ENCODE measurements at places on chromosomes 1 and 21.

- peak; percentile 18 for DNase-seq
Observed at GRCh38 chr1:48688102-48688760, 88.5 kb downstream of the BEND5 start.

GRCh38 chr1:89823679-89824292 lies 3.0 kb downstream of the LRRC8D start:
- DNase-seq: no peak

GRCh38 chr1:208343226-208343625 lies 99.0 kb upstream of the PLXNA2 start:
- no peak for DNase-seq

DNA sequence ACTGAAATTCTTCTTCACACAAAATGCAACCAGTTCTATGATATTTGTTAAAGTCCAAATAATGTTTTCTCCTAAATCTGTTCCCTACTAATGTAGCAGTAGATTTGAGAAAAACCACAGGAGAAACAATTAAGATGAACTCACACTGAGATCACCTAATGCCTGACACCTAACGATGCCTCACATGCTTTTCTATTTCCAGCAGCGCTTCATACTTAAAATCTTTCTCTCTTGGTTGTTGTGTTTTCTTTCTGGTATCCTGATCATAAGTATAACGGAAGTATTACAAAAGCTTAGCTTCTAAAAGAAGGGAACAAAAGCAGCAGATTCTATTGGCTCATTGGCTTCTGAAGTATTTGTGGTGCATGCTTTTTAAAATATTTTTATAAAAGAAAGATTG lies 267.2 kb upstream of the SGIP1 start:
- DNase-seq: no peak

GRCh38 chr1:112849425-112850033 lies 106.5 kb downstream of the SLC16A1 start:
- peak; percentile 50 for DNase-seq

DNA sequence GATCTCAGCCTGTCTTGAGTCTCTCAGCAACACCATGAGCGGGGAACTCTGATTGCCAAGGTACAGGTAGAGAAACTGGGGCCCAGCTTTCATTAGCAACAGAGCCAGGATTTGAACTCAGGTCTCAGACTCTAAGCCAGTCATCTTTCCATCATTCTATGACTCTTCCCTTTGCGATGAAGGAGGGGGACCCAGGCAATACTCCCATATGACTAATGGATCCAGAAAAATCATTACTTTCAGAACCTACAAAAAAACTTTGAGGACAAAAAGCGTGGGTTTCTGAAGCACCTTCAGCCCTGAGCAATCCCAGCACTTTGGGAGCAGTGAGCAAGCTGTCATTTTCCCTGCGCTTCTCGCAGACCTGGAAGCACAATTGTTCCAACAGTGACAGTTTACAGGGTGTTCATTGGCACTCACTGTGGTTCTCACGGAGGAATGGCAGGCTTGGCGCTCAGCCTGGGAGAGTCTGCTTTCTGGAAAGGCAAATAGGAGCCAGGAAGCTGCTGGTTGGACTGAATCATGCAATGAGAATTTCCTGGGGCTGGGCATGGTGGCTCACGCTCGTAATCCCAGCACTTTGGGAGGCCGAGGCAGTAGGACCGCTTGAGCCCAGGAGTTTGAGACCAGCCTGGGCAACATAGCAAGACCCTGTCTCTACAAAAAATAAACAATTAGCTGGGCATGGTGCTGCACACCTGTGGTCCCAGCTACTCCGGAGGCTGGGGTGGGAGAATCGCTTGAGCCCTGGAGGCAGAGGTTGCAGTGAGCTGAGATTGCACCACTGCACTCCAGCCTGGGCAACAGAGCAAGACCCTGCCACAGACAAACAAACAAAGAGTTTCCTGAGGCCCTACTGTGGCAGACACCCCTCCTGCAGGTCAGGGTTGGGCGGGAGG lies 40.1 kb downstream of the SLC2A7 start:
- no peak for DNase-seq

DNA sequence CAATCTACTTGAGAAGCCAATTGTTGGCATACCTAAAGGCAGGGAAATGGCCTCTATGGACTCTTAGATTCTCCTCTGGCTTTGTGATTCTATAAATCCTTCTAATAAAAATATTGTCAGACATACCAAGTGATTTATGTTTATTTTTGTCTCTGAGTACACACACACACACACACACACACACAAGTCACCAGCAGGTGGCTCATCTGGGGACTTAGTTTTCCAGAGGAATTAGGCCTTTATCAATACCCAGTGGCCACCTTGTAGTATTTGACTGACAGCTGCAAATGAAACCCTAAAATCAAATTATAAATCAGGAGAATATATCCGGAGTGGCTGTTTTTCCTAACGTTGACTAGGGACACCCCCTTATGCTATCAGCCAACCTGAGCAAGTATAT lies 258.5 kb downstream of the BRINP2 start:
- DNase-seq: no peak

GRCh38 chr1:35598895-35599294 lies 25.8 kb downstream of the TFAP2E start:
- no peak for DNase-seq

- DNase-seq: no peak
Observed at GRCh38 chr1:54250670-54251069, 50.7 kb downstream of the MRPL37 start.

DNA sequence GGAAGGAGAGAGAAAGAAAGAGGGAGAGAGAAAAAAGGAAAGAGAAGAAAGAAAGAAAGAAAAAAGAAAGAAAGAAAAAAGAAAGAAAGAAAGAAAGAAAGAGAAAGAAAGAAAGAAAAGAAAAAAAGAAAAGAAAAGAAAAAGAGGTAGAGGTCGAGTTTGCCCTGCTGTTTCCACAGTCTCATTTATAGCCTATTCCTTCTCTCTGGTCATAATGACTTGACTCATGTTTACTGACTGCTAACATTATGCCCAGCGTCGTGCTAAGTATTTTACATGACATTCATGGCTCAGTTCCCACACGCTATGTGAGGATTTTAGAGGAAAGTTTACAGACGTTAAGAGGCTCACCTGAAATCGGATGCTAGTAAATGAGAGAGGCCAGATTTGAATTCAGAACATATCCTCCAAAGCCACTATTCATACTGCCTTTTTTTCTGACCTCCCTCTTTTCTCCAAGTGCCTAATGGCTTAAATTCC lies 263.0 kb downstream of the TNR start:
- no peak for DNase-seq

DNA sequence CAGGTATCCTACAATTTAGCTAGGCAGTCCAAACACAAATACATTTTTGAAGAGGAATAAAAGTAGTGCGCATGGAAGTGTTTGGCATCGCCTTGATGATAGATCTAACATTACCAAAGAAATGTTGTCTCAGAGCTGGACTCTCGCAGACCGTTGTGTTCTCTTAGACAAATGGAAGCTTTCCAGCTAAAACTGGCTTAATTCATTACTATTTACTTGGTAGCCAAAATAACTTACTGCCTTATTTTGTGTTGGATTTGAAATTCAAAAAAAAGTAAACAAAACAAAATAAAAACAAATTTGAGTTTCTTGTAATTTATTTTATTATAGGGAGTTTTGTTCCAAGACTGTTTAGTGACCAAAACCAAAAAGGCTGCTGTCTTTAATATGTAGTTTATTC lies 51.6 kb downstream of the PDE4B start:
- DNase-seq: no peak

DNA sequence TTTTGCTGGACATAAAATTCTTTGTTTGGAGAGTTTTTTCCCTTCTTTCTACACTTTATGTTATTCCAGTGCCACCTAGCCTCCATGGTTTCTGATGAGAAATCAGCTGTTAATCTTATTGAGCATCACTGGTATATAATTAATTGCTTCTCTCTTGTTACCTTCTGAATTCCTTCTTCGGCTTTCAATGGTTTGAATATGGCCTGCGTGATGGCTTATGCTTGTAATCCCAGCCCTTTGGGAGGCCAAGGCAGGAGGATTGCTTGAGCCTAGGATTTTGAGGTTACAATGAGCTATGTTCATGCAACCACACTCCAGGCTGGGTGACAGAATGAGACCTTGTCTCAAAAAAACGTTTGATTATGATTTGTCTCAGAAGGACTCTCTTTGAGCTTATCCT lies 13.0 kb upstream of the CNIH4 start:
- DNase-seq: no peak

DNA sequence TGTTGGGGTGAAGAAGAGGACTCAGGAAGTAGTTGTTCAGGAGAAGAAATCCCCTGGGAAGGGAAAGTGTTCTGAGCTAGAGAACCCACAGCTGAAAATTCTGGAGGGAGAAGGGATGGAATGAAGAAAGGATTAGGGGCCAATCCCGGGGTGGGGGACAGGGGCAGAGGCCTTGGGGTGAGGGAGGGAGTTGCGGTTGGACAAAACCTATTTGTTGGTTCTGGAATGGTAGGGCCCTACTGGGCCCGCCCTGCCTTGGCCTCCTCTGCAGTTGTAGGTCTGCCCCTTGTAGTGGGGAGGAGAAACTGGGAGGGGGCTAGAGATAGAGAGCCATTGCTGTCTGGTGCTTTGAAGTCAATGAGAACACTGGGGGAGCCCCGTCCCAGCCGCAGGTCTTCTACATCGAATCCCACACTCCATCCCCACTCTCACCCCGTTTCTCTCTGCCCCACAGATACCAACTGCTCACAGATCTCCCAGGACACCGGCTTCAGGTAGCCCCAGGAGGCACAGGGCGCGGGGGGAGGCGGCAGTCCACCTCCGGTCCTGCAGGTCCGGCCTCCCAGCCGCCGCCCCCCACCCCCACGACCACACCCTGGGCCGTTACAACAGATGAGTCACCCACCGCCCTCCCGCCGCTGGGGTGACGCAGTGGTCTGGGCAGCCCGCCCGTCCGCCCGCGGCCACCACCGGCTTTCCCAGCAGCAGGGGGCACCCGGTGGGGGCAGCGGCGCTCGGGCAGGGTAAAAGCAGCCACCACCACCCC lies 1.1 kb downstream of the TAGLN2 start:
- no peak for DNase-seq

GRCh38 chr1:228450200-228450599 lies 33.5 kb upstream of the TRIM17 start:
- no peak for DNase-seq

GRCh38 chr1:189803364-189803763 lies 674.3 kb downstream of the BRINP3 start:
- no peak for DNase-seq

DNA sequence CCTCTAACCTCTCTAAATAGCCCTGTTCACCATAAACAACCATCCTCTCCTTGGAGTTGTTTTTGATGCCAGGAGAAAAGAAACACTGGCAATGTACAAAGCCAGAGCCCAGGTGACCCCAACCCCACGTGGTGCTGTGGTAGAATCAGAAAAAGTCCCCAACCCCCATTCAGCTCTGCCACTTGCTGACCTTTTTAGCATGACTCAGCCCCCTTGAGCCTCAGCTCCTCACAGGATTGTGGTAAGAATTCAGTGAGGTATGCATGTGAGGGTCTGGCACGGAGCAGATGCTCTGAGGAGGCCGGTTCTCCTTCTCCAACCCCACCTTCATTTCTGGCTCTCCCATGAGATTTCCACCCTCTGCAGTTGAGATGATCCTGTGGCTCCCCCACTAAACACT lies 11.1 kb upstream of the CHI3L1 start:
- DNase-seq: no peak

GRCh38 chr21:18461743-18462142 lies 58.2 kb upstream of the TMPRSS15 start:
- DNase-seq: no peak

DNA sequence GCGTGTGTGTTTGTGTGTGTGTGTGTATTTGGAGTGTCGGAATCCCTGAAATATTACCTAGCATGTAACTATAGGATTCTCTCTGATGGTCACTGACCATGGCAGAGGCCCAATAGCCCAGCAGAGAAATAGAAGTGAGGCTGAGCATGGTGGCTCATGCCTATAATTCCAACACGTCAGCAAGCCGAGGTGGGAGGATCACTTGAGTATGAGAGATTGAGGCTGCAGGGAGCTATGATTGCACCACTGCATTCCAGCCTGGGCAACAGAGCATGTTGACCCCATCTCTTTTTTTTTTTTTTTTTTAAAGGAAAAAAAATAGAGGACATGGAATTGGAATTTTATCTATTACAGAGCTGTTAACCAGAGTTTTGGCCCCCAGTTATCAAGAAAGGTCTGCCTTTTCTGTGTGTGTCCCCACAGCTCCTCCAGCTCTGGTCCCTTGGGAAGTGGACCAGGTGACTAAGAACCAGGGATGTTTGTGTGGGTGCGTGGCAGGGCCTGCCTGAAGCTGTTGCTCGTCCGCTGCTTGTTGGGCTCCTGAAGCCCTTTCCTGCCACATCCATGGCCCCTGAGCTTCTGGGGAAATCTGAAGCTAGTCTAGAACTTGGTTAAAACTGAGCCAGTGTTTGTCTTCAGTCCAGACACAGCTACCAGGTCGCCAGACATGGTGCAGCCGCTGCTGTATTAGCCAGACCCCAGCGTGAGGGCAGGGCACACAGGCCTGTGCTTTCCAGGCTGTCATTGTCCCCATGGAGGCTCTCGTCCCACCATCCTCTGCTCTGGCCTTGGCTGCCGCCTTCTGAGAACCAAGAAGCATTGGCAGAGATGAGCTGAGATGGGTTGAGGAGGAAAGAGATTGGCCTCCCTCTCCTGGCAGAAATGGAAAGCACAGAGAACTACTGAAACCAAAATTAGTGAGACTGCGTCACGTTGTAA lies 25.5 kb downstream of the CAPN9 start:
- no peak for DNase-seq

- no peak for DNase-seq
Observed at GRCh38 chr1:36269408-36269838, 36.7 kb upstream of the SH3D21 start.

GRCh38 chr1:53891018-53891417 lies 1.4 kb upstream of the YIPF1 start:
- DNase-seq: no peak

GRCh38 chr1:205508227-205508714 lies 3.8 kb downstream of the CDK18 start:
- DNase-seq: no peak

GRCh38 chr21:44279354-44280260 lies 6.1 kb upstream of the AIRE start:
- no peak for DNase-seq

DNA sequence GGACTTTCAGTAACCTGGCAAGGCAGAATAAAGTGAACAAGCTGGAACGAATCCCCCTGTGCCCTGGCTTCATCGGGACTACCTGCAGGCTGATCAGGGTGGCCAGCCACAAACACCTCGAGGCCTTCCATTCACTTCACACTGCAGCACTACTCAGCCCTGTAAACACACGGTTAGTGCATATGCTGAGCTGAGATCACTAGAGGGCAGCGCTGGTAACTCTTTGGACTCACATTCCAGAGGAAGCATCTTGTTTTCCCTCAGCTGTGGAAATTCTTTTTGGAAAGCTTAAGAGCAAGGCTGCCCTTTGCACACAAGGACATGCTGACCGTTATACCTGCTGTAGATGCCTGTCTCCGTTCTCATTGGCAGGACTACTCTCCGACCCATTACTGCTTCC lies 32.1 kb downstream of the PCSK9 start:
- peak; percentile 6 for DNase-seq

- DNase-seq: no peak
Observed at GRCh38 chr1:231959225-231959884, 332.8 kb downstream of the DISC1 start.

- no peak for DNase-seq
Observed at GRCh38 chr1:237884237-237884636, 6.5 kb downstream of the ZP4 start.

Measured in DMS79 treated with DMSO at 0.1 percent for 48 hours (cell line).